Neural crest cell (in vitro differentiated cells): ENCODE measurements at places on chromosomes 1 and 21. TPM values are rescaled to one million over a fixed set of nuclear protein-coding genes. Genes with fewer than 3 reads are reported as not detected.

DNA sequence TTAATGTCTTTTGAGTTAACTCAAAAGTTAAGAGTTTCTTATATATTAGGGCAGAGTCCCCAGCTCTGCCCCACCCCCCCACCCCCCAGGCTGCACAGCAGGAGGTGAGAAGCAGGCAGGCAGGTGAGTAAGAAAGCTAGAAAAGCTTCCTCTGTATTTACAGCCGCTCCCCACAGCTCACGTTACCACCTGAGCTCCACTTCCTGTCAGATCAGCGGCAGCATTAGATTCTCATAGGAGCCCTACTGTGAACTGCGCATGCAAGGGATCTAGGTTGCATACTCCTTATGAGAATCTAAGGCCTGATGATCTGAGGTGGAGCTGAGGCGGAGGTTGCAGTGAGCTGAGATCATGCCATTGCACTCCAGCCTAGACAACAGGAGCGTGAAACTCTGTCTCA is 81.9 kb downstream of the SIM2 start:
- peaks cover 12% of the 10 kb centered on the region for H3K4me1 ChIP-seq
- no peak for DNase-seq
- H3K27ac ChIP-seq: no peak overlapping the region
- H3K4me3 ChIP-seq: no peak overlapping the region
- peaks cover 6% of the 10 kb centered on the region for H3K36me3 ChIP-seq

GRCh38 chr1:53469373-53469772 is 10.2 kb downstream of the DMRTB1 start:
- no peak for DNase-seq
- H3K27me3 ChIP-seq: no peaks in the 10 kb centered on the region
- no peak overlapping the region for H3K4me3 ChIP-seq

GRCh38 chr1:113133038-113133437 is 60.0 kb downstream of the LRIG2 start:
- no peaks in the 10 kb centered on the region for H3K27me3 ChIP-seq
- H3K4me1 ChIP-seq: peaks cover 14% of the 10 kb centered on the region
- DNase-seq: no peak

DNA sequence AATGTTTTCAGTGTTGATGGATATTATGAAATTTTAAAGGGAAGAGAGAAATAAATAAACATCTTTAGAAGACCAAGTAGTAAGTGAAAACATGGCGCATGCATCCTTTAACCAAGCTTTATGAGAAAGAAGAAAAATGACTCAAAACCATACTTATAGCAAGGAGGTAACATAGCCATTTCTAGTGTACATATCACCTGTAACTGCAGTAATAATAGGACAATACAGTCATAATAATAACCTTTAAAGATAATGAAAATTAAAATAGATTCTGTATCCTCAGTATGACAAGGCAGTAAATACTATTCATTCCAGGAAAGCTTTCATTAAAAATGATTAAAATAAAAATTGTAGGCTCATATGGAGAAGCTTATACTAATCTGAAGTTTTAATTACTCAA is 141.2 kb downstream of the COL24A1 start:
- no peak for DNase-seq
- H3K4me3 ChIP-seq: no peak overlapping the region
- no peaks in the 10 kb centered on the region for H3K4me1 ChIP-seq
- H3K27ac ChIP-seq: no peak overlapping the region
- no peaks in the 10 kb centered on the region for H3K36me3 ChIP-seq

DNA sequence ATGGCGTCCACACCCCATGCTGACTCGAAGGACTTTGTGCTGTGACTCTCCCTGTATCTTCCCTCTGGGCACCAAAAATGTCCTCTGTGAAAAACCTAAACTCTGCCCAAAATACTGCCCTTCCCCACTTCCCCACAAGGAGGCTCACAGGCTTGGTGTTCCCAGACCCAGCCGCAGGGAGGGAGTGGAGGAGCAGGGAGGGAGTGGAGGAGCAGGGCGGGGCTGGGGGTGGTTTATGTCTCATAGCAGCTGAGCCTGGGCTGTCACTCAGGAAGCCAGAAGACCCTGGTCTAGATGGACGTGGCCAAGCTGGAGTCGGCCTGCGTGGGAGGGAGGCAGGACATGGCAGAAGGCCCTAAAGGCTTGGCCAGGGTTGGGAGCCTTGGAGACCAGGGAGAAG is 461.7 kb downstream of the PTPRU start:
- DNase-seq: peak; percentile 65
- no peak overlapping the region for H3K27ac ChIP-seq
- no peak overlapping the region for H3K4me3 ChIP-seq
- H3K4me1 ChIP-seq: peaks cover 13% of the 10 kb centered on the region
- no peaks in the 10 kb centered on the region for H3K27me3 ChIP-seq
- H3K36me3 ChIP-seq: no peaks in the 10 kb centered on the region

DNA sequence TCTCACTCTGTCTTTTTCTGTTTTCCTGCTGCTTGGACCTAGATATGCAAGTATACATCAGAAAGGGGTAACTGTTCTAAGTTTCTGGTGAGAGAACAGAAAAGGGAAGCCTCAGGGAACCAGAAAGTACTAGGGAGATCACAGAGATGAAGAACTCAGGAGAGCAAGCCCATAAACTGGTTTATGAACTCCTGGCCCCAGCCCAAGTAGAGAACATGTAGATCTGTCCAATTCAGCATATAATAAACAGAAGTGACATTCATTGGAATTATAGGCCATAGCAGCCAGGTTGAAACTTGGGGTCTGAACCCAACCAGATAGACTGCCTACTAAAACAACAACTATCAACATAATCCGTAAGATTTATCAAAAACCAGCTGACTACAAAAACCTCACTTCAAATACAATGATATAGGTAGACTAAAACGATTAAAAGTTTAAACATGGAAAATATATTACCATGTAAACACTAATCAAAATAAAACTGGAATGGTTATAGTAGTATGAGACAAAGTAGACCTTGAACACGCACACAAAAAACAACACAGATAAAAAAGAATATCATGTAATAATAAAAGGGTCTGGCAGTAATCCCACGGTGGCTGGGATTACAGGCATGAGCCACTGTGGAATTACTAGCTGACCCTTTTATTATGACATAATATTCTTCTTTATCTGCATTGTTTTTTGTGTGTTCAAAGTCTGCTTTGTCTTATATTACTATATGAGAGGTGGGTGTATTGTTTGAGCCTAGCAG is 65.0 kb downstream of the ZSWIM5 start:
- no peak overlapping the region for H3K27ac ChIP-seq
- DNase-seq: no peak
- peaks cover 3% of the 10 kb centered on the region for H3K4me1 ChIP-seq
- no peaks in the 10 kb centered on the region for H3K27me3 ChIP-seq
- H3K36me3 ChIP-seq: no peaks in the 10 kb centered on the region

The EXO1 gene
- total RNA-seq: 49.2 and 49.3 TPM in 2 replicates

GRCh38 chr1:159076438-159077119 is at the start of gene AIM2:
Gene AIM2, minus strand, starts transcription at chr1:159076766. Its CDS starts 3,267 bp downstream, at chr1:159073499.
- H3K36me3 ChIP-seq: no peaks in the 10 kb centered on the region
- H3K4me3 ChIP-seq: no peak within 1 kb of the TSS
- H3K4me1 ChIP-seq: no peaks in the 10 kb centered on the region
- no peak within 1 kb of the TSS for H3K27ac ChIP-seq
- no peaks in the 10 kb centered on the region for H3K27me3 ChIP-seq

GRCh38 chr1:232223183-232223708 is 406.7 kb downstream of the SIPA1L2 start:
- H3K4me1 ChIP-seq: peaks cover 24% of the 10 kb centered on the region
- DNase-seq: no peak
- no peaks in the 10 kb centered on the region for H3K36me3 ChIP-seq

The FCRL4 gene
- not detected in 2 replicates for total RNA-seq

The ATAD3C gene
- total RNA-seq: 0.23 and 0.41 TPM in 2 replicates

DNA sequence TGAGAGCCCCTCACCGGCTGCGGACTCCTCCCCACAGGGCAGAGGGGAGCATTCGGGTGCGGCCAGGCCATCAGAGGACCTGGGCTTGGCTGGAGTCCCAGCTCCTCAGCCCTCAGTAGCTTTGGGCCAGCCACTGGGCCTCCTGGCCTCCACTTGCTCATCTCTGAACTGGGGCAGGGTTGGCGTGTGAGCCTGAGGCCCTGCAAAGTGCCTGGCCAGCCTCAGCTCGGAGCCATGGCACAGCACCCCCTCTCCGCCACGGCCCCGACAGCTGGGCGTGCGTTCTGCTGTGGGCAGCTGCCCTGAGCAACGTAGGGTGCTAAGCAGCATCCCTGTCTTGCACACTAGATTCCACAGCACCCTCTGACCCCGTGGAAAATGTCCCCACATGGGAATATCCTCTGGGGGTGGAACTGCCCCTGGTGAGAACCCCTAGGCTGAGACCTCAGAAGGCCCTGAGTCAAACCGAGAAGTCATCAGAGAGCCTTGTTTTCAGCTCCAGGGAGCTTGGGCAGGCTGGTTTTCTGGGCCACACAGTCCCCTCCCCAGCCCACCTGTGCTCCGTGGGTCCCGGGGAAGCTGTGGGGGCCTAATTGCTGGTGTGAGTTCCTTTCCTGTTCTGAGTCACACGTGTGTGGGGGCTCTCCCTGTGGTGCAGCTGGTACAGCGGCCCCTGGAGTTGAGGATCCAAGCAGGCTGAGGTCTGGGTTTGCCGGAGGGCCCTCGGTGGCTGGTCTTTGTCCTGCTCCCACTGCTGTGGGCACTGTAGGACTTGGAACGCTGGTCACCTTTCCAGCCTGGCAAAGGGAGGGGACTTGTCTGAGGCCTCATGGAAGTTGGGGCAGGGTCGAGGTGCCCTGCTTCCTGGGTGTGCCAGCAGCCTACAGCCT is 24.5 kb downstream of the TP73 start:
- H3K36me3 ChIP-seq: no peaks in the 10 kb centered on the region
- no peak for DNase-seq
- H3K27ac ChIP-seq: no peak overlapping the region
- no peaks in the 10 kb centered on the region for H3K4me1 ChIP-seq

The IVL gene
- not detected in 2 replicates for total RNA-seq

GRCh38 chr1:228304766-228305395 is 97.0 kb downstream of the OBSCN start:
- no peak overlapping the region for H3K4me3 ChIP-seq
- no peaks in the 10 kb centered on the region for H3K27me3 ChIP-seq
- no peak overlapping the region for H3K27ac ChIP-seq
- no peak for DNase-seq
- H3K36me3 ChIP-seq: peaks cover 54% of the 10 kb centered on the region
- H3K4me1 ChIP-seq: no peaks in the 10 kb centered on the region

The COL24A1 gene
- total RNA-seq: 0.20 and 0.35 TPM in 2 replicates

DNA sequence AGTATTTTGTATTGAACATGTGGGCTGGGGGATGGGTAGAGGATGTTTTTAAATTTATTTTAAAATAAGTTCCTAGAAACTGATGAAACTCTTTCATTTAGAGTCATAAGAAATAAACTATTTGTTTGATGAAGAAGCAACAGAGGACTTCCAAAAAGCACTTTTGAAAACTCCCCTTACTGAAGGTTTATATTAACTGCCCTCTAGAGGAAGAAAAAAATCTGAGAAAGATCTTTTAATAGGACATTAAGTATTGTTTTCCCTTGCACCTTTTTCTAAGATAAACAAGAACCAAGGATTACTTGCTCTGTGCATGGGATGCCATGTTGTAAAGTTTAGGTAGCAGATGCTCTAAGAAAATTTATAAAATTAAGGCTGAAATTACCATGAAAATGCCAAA is 14.1 kb downstream of the DISP1 start:
- H3K4me1 ChIP-seq: peaks cover 28% of the 10 kb centered on the region
- H3K27ac ChIP-seq: no peak overlapping the region
- DNase-seq: no peak
- no peaks in the 10 kb centered on the region for H3K27me3 ChIP-seq
- H3K4me3 ChIP-seq: no peak overlapping the region
- no peaks in the 10 kb centered on the region for H3K36me3 ChIP-seq

The SPRR2A gene
- not detected in 2 replicates for total RNA-seq

DNA sequence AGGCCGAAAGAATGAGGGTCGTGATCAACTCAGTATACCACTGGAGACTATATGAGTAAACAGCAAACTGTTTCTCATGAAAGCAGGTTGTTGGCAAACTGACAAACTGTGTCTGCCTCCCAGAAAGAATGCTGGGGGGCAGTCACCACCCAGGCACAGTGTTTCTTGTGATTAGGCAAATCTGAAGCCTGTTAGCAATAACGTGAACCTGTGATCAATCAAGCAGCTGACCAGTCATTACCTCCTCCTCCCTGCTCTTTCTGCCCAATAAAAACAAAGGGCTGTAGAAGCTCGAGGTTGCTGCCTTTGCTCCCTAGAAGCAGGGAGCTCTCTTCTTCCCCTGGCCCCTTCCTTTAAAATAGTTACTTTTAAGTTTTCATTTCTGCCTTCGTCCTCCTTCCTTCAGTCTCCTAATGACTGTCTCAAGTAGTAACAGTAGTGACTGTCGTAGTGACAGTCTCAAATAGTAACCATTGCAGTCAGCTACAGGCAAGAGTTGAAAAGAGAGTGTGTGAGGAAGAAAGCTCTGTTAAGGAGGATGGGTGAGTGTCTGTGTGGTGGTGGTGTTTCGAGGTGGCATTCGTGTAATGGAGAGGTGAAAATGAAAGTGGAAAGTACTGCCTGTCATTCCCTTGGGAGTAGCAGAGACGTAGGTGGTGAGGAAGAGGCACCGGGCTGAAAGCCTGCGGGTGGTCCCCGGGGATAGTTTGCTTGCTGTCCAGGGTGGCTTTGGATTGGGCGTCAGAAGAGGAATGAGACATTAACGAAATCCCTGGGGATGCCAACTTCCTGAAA is 14.5 kb downstream of the HHAT start:
- H3K4me1 ChIP-seq: no peaks in the 10 kb centered on the region
- no peak overlapping the region for H3K4me3 ChIP-seq
- no peaks in the 10 kb centered on the region for H3K36me3 ChIP-seq

The TNNI3K gene
- 1.3 and 1.4 TPM in 2 replicates for total RNA-seq

DNA sequence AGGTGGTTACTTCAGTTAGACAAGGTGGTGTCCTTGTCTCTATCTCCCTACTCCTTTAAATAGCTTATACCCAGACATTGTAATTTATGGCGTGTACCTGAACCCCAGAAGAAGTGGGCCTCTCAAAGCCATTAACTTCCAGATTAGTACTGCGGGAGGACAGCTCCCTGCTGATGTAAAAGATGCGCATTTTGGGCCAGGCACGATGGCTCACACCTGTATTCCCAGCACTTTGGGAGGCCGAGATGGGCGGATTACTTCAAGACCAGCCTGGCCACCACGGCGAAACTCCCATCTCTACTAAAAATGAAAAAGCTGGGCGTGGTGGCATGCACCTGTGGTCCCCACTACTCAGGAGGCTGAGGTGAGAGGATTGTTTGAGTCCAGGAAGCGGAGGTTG is 15.0 kb upstream of the PLEKHM2 start:
- H3K27me3 ChIP-seq: no peaks in the 10 kb centered on the region
- DNase-seq: no peak
- H3K36me3 ChIP-seq: no peaks in the 10 kb centered on the region
- H3K4me1 ChIP-seq: no peaks in the 10 kb centered on the region

GRCh38 chr1:90986953-90987352 is 34.9 kb downstream of the ZNF644 start:
- peaks cover 5% of the 10 kb centered on the region for H3K4me1 ChIP-seq
- H3K36me3 ChIP-seq: peaks cover 69% of the 10 kb centered on the region
- DNase-seq: no peak

GRCh38 chr1:91761295-91761721 is 124.6 kb downstream of the TGFBR3 start:
- no peaks in the 10 kb centered on the region for H3K36me3 ChIP-seq
- no peak for DNase-seq
- H3K27me3 ChIP-seq: no peaks in the 10 kb centered on the region
- H3K4me3 ChIP-seq: no peak overlapping the region
